ENCODE measurements at places on chromosomes 5 and 9. TPM values are rescaled to one million over a fixed set of nuclear protein-coding genes. Genes with fewer than 3 reads are reported as not detected.
A peak's percentile ranks its signal among the peaks of the same experiment; 100 is the strongest.

ADGRD2 gene
- total RNA-seq, result not detected

GRIA1 gene
- total RNA-seq, result 1.2 TPM

OMD gene
- not detected for total RNA-seq

PDCD1LG2 gene
- not detected for total RNA-seq

FRRS1L gene
- 3.4 TPM for total RNA-seq

DNA sequence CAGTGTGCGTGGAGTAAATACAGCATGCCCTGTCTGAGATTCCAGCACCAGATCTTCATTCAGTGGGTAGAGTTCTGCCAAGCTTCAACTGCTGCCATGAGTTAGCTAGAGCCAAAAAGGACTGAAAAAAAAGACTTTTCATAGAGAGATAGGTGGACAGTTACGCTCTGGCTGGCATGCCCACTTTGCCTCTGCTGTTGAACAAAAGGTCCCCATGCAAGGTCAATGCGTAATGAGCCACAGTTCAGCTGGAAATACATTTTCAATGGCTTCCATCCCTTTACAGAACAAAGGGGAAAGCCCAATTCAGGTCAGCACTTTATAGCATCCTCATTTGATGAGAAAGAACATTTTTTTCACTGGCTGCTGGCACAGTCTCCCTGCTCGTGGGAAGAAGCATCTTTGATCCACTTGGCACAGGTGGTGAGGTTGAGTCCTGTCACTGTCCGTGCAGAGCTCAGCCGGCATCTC lies 86.9 kb upstream of the ERCC6L2 start:
- no peak for DNase-seq

DNA sequence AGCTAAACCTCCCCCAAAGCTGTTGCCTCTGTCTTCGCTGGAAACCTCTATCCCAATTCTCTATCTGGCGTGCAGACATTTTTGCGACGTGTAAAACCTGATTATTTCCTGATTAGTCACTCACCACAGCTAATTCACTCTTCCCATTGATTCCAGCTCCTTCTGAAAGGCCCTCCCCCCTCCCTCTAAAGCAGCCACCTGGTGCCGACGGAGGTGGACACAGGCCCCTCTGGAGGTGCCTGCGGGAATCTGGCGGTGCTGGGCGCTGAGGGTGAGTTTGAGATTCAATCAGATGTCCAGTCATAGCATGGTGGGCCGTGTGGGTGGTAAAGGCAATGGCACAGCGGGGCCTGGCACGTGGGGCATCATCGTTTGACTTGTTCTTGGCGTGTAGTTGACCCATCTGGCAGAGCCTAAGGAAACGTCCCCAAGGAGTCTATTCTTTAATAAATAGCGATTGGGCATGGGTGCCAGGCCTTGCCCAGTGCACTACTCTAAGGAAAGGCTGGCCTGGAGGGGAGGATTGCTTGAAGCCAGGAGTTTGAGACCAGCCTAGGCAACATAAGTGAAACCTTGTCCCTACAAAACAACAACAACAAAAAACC lies 271.1 kb upstream of the MVB12B start:
- no peak for DNase-seq

DNA sequence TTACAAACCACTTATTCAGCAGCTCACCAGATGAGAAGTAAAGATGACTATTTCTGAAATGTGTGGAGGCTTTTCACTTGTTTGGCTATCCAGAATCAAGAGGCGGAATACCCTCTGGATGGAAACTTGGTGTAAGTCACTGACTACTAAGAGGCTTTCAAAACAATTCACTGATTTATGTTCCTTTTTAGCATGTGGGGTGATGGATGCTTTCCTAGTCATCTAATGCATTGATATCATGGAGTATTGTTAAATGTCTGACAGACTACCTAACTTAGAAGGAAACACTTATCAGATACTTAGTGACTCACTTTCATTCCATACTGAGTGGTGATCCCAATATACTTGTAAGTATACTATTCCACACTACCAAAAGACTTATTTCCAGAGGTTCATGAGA lies 141.4 kb downstream of the PLK2 start:
- no peak for DNase-seq

- no peak for DNase-seq
These were observed 8.1 kb downstream of the SPDL1 start for GRCh38 chr5:169591636-169592035.

NIM1K gene
- total RNA-seq, result 0.23 TPM

C9orf152 gene
- total RNA-seq, result not detected

- DNase-seq, result no peak
These were observed at the start of gene PTPN3 for GRCh38 chr9:109498195-109499092. Gene PTPN3, minus strand, starts transcription at chr9:109498307. Its CDS starts 34,873 bp downstream, at chr9:109463434.

GRCh38 chr5:140989254-140990020 lies 23.2 kb downstream of the PCDHAC2 start:
- DNase-seq, result no peak

- DNase-seq, result no peak
These were observed 263.2 kb downstream of the GABRB2 start for GRCh38 chr5:161283296-161283695.

CSF2 gene
- not detected for total RNA-seq

DNA sequence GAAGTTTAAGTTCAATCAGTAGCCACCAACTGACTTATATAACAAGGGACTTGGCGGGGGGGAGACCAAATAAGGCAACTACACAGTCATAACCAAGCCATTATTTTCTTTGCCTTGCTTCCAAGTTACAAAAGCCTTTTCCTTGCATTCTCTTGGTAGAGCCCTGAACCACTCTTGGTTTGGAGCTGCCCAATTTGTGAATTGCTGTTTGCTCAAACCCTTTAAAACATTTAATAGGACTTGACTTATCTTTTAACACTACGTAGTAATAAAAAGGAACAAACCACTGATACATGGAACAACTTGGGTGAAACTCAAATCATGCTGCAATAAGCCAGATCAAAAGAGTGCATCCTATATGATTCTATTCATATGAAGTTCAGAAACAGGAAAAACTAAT lies 31.7 kb upstream of the MSH3 start:
- no peak for DNase-seq

DNA sequence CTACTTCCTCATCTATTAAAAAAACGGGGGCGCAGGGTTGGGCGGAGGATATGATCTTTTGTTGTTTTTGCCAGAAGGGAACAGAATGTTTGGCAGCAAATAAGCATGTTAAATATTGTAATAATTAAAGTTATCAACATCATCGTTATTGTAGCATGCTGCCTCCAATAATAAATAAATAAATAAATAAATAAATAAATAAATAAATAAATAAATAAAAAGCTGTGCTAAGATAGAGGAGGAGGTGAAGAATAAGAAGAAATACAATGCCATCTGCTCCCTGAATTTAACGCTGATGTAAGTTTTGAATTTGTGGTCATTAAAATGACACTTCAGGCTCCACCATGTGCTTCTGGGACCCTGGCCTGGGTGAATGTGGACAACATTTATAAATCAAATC lies 508.0 kb upstream of the TNC start:
- no peak for DNase-seq

DNA sequence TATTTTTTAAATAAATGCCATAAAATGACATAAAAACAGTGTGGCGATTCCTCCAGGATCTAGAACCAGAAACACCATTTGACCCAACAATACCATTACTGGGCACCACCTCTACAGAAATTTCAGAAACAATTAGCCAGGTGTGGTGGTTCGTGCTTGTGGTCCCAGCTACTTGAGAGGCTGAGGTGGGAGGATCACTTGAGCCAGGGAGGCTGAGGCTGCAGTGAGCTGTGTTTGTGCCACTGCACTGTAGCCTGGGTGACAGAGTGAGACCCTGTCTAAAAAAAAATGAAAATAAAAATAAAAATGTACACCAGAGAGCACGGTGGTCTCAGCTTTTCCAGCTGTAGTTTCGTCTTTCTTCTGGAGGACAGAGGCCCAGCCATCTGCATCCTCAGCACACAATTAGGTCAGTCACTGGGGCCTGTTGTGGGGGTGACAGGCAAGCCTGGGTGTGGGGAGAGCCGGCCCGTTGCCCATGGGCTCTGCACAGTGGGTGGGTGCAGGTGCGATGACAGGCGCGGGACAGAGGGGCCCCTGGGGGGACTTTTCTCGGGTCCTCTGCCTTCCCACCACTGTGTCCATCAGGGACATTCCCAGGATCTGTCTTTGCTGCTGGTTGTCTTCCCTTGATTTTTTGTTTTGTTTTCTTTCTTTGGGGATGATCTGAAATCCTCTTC lies 9.8 kb downstream of the COL5A1 start:
- no peak for DNase-seq

DNA sequence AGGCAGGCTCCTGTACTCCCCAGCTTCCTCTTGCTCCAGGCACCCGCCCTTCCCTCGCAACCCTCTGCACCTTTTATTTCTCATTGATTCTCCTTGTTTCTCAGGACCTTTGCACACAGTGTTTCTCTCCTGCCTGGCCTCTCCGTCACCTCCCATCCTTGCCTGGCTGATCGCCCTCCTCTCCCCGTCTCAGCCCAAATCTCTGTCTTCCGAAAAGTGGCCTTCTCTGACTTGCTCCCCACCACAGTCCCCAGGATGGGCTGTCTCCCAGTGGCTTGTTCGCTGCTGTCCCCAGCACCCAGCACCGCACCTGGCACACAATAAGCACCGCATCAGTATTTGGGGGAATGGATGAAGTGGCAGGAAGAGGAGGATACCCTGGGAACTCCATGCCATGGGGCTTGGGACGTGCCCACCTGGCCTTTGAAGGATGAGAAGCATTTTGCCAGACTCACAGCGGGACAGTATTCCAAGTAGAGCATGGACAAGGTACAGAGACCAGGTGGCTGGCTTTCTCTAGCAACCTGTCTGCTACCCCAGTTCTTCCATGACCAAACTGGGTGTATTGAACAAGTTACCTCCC lies 62.5 kb downstream of the LMX1B start:
- no peak for DNase-seq

- DNase-seq, result no peak
These were observed 237.1 kb downstream of the CACNA1B start for GRCh38 chr9:138114501-138115245.

ST6GALNAC6 gene
- total RNA-seq, result 25.4 TPM

DNA sequence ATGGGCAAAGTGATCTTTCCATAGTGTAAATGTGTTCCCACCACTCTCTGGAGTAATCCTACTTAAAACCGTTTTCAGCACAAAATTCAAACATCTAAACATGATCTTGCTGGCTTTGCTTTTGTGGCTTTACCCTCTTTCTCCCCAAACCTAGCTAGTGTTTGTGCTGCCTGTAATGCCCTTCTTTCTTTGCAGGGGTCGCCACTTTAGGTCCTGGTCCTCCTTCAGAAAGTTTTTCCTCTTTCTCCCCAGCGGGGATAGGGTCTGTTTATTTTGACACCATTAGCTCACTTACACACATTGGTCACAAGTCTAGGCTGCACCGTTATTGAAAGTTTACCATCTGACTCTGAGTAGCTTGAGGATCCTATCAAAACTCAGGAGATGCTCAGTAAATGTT lies 736 bp upstream of the HSD17B4 start:
- DNase-seq, result no peak

ZNF79 gene
- total RNA-seq, result 13.2 TPM

GRCh38 chr5:1883120-1883924 lies 597 bp upstream of the IRX4 start:
- DNase-seq, result no peak

DNA sequence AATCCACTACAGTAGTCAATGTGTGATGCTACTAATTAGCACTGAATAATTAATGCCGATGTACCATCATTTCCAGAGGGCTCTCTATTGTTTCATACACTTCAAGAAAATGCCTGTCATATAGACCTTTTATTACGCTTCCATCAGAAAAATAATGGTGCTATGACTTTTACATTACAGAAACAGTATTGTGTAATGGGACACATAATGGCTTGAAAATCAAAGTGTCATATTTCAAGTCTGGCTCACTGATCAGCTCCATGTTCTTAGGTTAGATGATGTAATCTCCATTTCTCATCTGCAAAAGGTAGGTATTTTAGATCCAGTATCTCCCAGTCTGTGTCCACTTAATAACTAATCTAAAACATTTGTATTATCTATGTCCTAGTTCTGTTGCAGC lies 990.6 kb upstream of the TYRP1 start:
- DNase-seq, result no peak

GRCh38 chr9:134323741-134324358 lies 2.4 kb upstream of the RXRA start:
- no peak for DNase-seq

KLHL9 gene
- 31.7 TPM for total RNA-seq

DNA sequence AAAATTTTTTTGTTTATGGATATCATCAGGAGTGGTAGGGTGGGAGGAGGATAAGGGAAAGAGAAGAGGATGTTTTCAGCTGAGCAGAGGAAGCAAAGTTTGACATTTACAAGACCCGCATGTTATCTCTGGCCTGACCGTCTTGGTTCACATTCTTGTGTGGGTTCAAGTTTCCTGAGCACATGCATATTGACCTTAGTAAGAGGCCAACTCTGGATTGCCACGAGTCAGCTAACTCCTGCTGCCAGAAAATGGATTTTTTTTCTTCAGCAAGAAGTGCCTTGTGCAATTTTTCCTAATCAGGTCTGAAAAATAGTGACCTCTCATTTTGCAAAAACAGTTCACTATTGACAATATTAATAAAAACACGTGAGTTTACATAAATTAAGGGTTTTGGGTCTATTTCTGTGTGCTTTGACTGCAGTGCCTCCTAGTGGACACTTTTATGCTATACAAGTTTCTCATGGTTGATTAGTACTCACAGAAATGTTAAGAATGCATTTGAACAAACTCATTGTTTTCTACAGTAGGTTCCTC lies 27.1 kb upstream of the BASP1 start:
- peak; percentile 48 for DNase-seq

DNA sequence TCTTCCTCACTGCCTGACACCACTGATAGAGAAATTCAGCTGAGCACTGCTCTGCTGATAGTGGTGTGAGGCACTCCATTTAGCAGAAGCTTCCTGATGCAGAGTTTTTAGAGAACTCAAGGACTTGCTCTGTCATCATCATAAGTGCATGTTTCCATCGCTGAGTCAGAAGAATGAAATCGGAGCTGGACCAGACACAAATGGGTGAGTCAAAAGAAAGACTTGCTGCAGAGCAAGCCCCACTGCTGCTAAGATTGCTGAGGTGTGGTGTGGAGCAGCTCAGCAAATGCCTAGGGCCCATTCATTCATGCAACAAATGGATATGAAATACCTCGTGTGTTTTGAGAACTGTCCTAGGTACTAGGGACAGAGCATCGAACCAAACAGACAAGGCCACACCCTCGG lies 410.2 kb upstream of the SLC30A5 start:
- no peak for DNase-seq

NTNG2 gene
- total RNA-seq, result 2.4 TPM

VCAN gene
- 234 TPM for total RNA-seq

DNA sequence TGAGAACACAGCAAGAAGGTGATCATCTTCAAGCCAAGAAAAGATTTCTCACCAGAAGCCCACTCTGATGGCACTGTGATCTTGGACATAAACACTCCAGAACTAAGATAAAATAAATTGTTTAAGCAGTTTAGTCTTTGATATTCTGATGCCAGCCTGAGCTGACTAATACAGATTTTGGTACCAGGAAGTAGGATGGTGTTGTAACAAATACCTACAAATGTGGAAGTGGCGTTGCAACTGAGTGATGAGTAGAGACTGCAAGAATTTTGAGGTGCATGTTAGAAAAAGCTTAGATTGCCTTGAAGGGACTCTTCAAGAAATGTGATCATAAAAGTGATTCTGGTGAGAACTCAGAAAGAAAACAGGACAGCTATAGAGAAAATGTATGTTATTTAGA lies 592.4 kb upstream of the DAB2 start:
- no peak for DNase-seq
